Neuronal stem cell (in vitro differentiated cells): ENCODE measurements at places on chromosomes 2 and 18.

GRCh38 chr2:196617430-196617829 is 22.1 kb upstream of the CCDC150 start:
- DNase-seq, result no peak

DNA sequence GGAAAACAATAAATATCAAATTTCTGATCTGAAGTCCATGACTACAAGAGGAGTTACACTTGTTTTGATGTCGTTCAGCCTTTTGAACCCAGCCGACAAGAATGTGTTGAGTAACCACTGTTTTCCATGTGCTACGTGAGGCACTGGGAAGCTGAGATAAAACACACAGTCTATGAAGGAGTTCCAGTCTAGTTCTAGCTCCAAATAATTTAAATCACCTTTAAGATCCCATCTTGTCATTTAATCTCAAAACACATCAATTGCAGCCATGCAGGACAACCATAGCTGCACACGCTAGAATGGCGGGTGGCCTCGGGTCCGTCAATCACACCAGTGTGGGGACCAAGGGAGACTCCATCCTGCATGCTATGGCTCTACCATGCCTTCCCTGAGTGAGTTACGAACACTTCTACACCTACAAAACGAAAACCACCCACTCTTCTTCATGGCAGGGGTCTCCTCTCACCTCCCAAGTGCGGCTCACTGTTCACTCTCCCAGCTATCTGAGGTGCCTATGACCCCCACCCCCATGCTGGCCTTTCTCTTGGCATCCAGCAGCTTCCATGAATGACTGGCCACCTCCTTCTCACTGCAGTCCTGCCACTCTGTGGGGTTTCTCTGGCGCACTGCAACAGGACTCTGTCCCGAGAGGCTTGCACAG is 3.8 kb downstream of the FHL2 start:
- DNase-seq, result no peak

DNA sequence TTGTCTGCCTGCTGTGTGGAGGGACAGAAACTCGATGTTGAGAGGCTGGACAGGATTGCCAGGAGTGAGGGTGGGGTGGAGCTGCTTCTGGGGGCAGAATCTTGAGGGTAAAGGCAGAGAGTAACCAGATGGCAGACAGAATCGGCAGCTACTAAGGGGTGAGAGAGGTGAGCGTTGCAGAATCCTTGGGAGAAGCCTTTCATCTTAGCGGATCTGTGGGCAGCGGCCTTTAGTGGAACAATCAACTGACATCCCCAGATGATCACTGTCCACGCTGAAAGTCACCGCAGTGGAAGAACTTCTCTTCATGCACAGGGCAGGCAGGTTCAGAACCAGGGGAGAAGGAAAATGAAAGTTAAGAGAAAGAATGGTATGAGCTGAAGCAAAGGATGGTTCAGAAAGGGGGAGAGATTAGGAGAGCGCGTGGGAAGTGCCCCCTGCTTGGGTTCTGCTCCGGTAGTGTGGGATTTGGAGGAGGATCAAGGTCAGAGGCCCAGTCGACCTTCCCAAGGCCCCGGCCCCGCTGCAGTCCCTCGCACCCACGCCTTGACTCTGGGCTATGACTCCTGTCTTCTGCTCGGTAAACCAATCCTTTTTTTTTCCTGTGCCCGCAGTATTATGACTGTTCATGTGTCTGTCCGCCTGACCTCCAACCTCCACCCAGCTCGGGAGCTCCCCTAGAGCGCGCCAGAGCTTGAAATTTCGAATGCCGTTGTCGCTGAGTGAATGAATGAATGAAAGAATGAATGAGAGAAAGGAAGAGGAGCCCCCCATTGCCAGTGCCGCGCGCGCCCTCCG is 584 bp downstream of the BOLA3 start:
- no peak for DNase-seq

DNA sequence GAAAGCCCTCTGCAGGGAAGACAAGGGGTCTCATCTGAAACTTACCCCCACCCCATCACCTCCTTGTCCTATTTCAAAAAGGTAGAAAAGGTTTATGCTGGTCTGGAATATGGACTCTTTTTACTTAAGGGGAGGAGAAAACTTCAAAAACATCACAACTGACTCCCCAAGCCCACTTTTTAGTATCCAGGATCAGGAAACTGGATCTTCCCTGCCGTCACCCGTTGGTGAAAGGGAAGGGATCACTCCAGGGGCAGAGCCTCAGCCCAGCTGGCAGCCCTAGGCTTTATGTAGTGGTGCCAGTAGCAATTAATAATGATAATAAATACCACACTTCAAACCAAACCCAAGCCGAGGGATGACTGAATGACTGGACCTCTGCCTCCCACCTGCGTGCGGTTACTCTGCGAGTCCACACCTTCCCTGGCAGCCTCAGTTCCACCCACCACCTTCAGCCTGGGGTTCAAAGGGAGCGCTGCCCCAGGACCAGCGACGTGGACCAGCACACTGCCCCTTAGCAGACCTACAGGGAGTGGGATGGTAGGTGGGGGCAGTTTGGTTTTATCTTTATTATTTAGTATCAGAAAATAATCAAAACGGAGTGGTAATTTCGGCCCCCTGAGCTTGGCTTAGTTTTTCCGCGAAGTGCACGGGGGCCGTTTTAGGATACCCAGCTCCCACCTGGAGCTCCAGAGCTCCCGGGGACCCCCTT is 4.9 kb upstream of the GATA6 start:
- no peak for DNase-seq

GRCh38 chr18:47560723-47561715 is 309.6 kb upstream of the SKOR2 start:
- no peak for DNase-seq

DNA sequence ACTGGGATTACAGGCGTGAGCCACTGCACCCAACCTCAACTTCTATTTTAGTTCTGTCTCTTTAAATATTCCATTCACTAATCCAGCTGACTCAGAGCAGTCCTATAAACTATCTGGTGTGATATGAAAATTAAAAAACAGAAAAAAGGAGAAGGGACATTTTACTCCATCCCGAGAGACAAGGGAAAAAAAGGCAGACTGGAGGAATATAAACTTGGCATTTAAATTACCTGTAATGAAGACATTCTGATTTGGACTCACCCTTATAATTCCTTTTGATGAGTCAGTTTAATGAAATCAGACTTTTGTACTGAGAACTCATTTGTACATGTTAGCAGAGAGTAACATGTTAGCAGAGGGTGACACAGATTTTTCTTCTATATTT is 74.8 kb upstream of the RIOK3 start:
- no peak for DNase-seq
